ENCODE measurements at places on chromosomes 7 and 10. TPM values are rescaled to one million over a fixed set of nuclear protein-coding genes. Genes with fewer than 3 reads are reported as not detected.
A peak's percentile ranks its signal among the peaks of the same experiment; 100 is the strongest.

The ELFN1 gene
- total RNA-seq: 3.2 TPM

The AUTS2 gene
- 56.1 TPM for total RNA-seq

The CPSF4 gene
- total RNA-seq: 130 TPM

The TMEM273 gene
- total RNA-seq: 4.5 TPM

The SRRM3 gene
- total RNA-seq: 7.8 TPM

The MRLN gene
- not detected for total RNA-seq

The WEE2 gene
- total RNA-seq: not detected

The WDR91 gene
- total RNA-seq: 46.6 TPM

The LIPK gene
- total RNA-seq: not detected

The ASAH2 gene
- 5.6 TPM for total RNA-seq

The JCAD gene
- 109 TPM for total RNA-seq

DNA sequence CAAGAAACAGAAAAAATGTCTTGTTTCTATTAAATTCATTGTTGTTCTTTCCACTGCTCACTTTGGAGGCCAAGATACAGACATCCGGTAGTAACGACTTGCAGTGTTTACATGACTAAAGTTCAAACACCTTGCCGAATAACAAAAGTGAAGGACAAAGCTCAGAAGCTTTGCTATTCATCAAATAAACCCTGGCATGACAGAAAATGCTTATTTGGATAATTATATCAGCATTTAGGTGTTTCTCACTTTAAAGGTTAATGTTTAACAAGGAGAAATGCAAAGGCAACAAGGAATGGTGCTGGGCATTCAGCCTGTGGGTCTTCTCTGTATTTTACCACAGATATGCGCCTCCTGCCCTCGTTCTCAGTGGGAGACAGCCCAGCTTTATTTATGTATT lies 5.4 kb upstream of the PTF1A start:
- DNase-seq: no peak

GRCh38 chr7:25167262-25167843 lies 42.3 kb upstream of the CYCS start:
- no peak for DNase-seq

DNA sequence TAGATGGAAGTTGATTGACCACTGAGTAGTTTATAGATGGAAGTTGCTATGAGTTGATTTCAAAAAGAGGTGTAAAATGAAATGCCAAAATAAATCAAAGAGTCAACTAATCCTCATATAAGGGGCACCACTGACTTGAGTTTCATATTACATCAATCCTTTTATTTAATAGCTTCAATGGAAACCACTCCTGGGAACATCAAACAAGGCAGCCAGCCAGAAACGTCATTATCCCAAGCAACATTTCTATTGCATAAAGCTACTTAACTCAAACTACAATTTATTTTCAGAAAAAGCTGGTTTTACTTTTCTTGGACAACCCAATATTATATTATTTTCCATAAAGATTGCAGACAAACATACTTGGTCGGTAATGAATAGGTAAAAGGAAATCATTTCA lies 162.1 kb downstream of the TSPAN12 start:
- DNase-seq: no peak

- DNase-seq: no peak
These were observed 32.7 kb downstream of the DNMBP start for GRCh38 chr10:99976886-99977665.

- no peak for DNase-seq
These were observed 199.0 kb upstream of the ZMIZ1 start for GRCh38 chr10:78869508-78870454.

DNA sequence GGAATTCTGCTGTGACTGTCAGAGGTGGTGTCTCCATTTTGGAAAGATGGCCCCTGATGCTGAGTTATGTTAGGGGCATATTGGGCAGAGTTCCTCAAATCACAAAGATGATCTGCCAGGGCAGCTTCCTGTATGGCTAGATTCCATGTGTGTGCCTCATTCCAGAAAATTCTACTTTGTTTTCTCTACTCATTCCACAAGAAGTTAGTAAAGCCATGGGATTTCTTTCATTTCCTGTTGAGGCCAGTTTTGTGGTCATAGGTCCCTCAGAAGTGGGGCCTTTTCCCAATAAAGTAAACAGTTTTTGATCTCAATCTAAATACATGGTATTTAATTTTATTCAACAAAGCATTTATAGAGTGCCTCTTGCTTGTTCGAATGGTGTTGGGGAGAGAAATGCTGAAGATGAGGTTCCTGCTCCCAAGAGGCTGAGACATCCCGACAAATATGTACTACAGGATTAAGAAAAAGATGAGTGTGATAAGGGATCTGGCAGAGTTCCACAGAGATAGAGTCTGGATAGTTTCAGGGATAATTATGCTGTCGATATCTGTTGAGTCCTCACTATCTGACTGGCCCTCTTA lies 33.0 kb downstream of the MINDY4 start:
- DNase-seq: no peak

DNA sequence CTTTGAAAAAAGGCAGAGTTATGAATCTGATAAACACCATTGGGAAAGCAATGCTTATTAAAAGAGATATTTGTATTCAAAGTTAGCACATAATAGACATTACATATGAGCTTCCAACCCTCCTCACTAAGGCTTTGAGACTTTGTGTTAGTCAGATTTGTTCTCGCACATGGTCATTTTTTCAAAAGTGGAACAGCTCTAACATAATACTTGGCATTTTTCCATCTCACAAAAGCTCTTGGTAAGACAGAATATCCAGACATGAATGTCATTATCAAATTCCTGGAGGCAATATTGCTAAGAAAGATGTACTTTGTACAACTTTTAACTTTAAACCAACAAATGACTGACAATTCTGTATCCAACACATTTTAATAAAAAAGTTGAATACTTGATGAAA lies 292.4 kb upstream of the SMIM30 start:
- DNase-seq: no peak

DNA sequence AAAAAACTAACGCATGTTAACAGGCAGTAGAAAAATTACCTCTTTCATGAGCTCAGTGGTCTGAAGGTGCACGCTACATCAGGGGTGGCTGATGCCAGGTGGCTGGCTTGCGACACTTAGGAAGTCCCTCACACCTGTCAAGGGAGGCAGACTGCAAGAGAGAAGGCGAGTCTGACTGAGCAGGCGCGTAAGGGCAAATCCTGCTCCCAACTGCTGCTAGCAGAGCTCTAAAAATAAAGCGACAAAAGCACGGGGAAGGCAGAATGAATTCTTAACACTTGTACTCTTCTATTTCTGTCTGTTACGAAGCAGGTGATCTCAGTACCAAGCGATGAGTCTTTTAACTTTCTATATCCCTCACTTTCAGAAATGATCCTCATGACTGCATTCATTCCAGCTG lies 33.1 kb downstream of the CACNA2D1 start:
- DNase-seq: no peak

DNA sequence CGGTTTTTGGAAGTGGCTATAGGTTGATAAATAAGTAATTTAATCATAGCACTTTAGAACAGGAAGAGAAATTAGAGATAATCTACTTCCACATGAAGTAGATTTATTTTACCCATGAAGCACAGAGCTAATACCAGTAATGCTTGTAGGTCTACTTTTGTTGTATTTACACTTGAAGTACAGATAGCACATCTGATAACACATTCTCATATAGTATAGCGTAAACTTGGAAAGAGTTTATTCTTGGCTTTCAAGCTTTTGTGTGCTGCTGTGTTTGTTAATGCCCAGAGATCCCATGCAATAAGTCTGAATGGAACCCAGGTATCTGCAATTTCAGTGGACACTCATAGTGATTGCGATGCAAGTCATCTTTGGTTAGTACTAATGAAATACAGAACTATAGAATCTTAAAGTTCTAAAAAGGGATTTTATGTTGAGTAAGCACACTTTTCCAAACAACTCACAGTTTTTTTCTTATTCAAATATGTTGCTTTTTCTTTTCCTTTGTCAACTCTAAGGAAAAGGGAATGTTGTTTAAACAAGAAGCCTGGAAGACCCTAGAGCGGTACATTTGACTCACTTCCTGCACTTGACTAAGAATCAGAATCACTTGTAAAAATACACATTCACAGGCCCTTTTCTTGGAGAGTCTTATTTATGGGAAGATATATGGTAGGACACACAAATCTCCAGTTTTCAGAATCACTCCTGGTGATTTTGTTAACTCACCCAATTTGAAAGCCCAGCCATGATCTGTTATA lies 105.8 kb downstream of the GNAI1 start:
- DNase-seq: no peak

DNA sequence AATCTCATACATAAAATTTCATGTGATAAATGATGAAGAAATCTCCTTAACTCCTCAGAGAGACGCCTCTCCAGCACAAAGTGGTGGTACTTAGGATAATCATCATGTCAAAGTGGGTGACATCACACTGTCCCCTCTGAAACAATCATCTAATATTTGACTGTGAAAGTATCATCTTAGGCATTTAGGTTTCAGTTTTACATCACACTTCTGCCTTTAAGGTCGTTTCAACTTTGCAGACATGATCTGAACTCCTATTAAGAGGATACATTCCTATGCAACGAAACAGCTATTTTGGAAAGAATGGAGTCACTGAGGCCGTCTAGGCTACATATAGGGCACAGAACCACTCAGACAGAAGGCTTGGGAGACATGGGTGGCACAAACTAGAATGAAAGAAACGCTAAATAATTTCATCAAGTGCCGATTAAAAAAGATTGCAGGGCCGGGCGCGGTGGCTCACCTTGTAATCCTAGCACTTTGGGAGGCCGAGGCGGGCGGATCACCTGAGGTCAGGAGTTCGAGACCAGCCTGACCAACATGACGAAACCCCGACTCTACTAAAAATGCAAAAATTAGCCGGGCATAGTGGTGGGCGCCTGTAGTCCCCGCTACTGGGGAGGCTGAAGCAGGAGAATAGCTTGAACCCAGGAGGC lies 2.0 kb downstream of the VOPP1 start:
- DNase-seq: no peak

DNA sequence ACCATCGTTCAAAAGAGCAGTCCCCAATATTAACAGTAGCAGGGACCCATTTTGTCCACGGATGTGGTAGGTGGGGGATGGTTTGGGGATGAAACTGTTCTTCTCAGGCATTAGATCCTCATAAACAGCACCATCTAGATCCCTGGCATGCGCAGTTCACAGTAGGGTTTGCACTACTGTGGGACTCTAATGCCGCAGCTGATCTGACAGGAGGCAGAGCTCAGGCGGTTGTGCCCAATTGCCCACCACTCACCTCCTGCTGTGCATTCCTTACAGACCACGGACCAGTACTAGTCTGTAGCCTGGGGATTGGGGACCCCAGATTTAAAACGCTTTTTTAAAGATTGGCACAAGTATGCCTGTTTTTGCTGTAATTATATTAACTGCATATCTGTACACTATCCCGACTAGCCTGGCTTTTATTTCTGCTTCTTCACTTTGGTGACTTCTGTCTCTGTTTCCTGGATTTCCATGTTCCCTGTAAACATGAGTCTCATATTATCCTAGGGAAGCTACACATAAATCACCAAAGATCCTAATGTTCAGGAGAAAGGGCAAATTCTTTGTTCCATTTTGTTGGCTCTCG lies 163.3 kb upstream of the AKR1E2 start:
- no peak for DNase-seq

- peak; percentile 44 for DNase-seq
These were observed 149.8 kb downstream of the XPNPEP1 start for GRCh38 chr10:109773288-109774120.

DNA sequence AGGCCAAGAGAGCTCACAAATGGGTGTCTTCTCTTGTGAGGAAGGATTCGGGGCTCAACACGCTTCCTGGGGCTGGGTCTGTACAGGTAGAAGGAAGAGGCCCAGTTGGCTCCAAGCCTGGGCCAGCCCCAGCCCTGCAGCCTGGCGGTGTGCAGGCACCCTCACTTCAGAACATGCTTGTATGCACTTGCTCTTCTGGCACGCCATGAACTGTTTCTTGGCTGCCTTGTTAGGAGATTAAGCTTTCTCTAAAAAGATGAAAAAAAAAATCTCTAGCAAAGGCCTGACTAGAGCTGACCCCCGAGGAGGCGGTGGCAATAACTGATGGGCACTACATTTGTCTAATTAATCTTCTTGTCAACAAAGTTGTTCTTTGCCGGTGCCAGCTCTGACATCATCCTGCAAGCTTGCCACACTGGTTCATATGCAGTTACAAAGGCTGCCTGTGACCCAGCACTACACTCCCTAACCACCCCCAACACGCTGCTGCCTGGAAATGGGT lies 94.7 kb downstream of the WDR11 start:
- peak; percentile 61 for DNase-seq

GRCh38 chr10:98249134-98249533 lies 18.9 kb downstream of the LOXL4 start:
- DNase-seq: no peak

DNA sequence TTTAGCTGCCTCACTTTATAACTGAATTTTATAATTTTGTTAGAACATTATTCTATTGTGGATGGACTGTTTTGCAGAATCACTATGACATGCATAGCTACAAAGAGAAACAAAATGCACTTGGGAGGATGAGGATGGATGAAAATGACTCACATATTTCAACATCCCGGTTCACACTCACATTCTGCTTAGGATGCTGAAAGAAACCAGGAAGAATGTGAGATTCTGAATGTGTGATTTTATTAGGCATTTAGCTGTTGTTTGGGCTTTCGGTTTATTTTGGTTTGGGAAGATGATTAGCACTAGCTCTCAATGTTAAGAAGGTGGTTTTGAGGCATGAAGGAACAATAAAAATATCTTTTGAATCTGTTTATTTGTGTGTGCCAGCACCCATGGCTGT lies 235.5 kb downstream of the SEMA3E start:
- DNase-seq: no peak

DNA sequence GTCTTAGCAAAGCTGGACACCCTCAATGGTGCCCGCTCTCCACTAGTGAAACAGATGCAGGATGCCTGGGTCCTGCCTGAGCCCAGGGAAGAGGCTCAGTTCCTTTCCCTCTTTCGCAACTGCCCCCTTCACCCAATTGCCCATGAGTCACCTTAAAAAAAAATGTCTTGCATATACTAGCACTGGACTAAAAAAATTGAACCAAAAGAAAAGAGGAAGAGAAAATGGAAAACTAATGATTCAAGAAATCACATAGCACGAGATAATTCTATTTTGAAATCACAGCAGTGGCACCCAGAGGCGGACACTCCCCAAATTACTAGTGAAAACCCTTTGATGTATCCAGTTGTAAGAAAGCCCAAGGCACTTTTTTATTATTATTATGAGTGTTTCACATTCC lies 972.5 kb downstream of the LRMDA start:
- no peak for DNase-seq

DNA sequence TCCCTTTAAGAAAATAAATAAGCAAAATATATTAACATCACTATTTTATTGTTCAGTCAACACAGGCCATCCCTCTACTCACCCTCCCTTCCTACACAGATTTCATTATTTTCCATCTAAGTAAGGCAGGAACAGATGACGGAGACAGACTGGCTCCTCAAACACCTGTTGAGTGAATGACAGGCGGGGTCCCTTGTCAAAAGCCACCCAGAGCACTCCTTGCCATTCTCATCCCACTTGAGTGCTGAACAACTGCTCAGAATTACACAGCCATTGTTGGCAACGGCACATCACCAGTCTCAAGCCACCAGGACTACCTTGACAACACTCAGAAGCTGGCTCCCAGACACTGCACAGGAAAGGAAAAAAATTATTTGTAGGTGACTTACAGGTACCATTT lies 3.3 kb downstream of the GRB10 start:
- no peak for DNase-seq

- DNase-seq: no peak
These were observed 17.9 kb downstream of the COPG2 start for GRCh38 chr7:130650611-130651120.

- no peak for DNase-seq
These were observed 26.8 kb downstream of the PLAC9 start for GRCh38 chr10:80159166-80159873.

- no peak for DNase-seq
These were observed 285.2 kb upstream of the KLF6 start for GRCh38 chr10:4070184-4070583.
